ENCODE measurements at places on chromosomes 11 and 22. TPM values are rescaled to one million over a fixed set of nuclear protein-coding genes. Genes with fewer than 3 reads are reported as not detected.

DNA sequence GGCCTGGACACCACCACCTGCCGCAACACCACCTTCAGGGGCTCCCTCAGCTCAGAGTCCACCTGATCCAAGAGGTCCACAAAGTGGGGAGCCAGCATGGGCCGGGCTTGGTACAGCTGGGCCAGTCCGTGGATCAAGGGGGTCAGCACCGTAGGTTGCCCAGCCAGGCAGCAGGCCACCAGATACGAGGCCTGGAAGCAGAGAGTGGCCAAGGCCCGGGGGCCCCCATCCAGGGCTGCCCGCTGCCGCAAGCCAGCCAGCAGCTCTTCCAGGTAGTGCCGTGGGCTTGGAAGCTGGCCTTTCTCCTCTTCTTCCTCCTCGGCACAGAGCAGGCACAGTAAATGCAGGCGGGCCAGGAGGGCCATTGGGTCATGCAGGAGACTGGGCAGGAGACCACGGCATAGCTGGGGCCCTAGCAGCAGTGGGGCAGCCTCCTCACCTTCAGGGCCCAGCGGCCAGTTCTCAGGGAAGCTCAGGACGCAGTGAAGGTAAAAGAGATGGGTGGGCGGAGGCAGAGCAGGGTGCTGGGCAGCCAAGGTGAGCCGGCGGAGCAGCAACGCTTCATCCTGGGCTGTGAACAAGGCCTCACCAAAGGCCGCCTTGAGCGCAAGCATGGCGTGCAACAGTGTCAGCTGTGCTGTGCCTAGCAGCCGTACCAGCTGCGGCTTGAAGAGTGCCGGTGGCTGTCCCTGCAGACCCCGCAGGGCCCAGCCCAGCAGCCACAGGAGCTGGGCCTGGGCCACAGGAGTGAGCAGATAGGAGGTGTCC lies 1.7 kb downstream of the AP5B1 start:
- no peak for DNase-seq

MOGAT2 gene
- total RNA-seq, result not detected

CNIH2 gene
- total RNA-seq, result not detected

TTLL8 gene
- total RNA-seq, result not detected

DNA sequence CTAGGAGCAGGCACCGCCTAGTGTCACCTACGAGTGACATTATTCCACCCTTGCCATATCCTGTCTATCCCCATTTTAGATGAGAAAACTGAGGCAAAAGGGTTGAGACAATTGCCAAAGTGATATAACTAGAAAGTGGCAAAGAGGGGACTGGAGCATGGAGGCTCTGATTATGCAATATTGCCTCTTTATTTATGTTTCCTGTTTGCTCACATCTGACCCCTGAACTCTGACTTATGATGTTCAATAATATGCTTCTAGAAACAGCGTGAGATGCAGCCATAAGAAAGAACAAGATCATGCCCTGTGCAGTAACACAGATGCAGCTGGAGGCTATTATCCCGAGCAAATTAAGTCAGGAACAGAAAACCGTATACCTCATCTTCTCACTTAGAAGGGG lies 7.7 kb downstream of the ELF5 start:
- no peak for DNase-seq
